ENCODE measurements at places on chromosomes 16 and 17. TPM values are rescaled to one million over a fixed set of nuclear protein-coding genes. Genes with fewer than 3 reads are reported as not detected.

AATK gene
- polyA plus RNA-seq = 0.16 TPM

CDH1 gene
- polyA plus RNA-seq = 0.06 TPM

GDPD1 gene
- 1.9 TPM for polyA plus RNA-seq

GRCh38 chr17:14471052-14471451 is 170.2 kb downstream of the HS3ST3B1 start:
- peak; percentile 90 for DNase-seq

- DNase-seq = no peak
Measured at GRCh38 chr17:49365667-49366066, 3.6 kb upstream of the ZNF652 start.

DNA sequence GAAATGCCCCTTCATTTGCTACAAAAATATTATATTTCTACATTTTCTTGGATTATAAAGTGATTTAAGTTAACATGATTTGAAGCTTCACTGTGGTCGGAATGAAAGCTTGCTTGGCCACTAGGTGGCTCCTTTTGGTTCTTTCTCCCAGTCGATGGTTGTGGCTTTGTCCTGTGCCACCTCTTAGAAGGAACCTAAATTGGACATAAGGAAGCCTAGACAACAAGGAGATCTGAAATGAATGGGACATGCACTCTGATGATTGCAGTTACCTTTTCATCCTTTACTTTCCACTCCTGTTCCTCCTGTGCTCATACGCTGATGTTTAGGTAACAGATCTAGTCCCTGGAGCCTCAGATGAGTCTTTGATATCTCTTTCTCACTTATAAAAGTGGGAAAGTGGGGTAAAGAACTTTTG is 39.2 kb downstream of the FTO start:
- no peak for DNase-seq

GRCh38 chr17:78381601-78382232 is 3.3 kb downstream of the PGS1 start:
- no peak for DNase-seq

DNA sequence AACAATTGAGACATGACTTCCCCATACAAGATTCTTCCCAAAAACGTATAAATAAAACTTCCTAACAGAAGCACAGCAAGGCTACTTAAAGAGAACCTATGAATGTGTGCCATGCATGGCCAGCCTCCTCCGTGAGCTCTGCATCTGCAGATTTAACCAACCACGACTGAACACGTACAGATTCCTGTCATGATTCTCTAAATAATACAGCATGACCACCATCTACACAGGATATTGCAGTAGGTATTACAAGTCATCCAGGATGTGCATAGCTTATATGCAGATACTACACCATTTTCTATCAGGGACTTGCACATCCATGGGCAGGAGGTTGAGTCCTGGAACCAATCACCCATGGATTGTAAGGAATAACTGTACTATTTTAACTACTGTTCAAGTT is 1.4 kb upstream of the QRICH2 start:
- DNase-seq = no peak

- DNase-seq = no peak
Measured at GRCh38 chr17:64231567-64232141, 31.4 kb downstream of the TEX2 start.

- DNase-seq = peak; percentile 68
Measured at GRCh38 chr17:37373530-37374159, 2.1 kb upstream of the C17orf78 start.
